ENCODE measurements at places on chromosomes 1 and 21.

- DNase-seq: no peak
These were observed 46.7 kb upstream of the OSBPL9 start for GRCh38 chr1:51570063-51570710.

DNA sequence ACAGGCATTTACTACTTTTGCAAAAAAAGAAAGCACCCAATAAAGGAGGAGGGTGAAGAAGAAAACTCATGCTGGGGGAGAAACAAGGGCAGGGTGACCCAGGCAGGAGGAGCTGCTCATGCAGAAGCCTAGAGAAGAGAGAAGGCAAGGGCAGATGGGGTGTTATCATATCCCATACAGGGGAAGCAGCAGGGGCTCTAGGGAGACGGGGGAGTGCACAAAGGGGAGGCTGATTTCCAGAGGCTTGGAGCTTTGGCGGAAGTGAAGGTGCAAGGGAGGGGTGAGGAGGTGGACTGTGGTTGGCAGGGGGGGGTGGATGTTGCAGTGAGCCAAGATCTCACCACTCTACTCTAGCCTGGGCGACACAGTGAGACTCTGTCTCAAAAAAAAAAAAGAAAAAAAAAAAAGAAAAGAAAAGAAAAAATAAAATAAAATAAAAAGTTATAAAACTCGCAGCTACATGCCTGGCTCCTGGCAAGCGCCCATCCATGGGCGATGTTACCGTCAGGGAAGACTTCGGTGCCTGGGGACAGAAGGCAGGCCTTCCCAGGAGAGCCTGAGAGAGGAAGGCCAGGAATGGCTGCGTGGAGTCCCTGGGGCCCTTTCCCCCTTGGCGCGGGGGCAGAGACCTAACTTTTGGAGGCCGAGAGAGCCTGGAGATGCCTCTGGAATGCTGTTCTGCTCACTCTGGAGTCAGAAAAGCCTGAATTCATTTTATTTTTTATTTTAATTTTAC lies 3.3 kb upstream of the FCN3 start:
- DNase-seq: no peak

DNA sequence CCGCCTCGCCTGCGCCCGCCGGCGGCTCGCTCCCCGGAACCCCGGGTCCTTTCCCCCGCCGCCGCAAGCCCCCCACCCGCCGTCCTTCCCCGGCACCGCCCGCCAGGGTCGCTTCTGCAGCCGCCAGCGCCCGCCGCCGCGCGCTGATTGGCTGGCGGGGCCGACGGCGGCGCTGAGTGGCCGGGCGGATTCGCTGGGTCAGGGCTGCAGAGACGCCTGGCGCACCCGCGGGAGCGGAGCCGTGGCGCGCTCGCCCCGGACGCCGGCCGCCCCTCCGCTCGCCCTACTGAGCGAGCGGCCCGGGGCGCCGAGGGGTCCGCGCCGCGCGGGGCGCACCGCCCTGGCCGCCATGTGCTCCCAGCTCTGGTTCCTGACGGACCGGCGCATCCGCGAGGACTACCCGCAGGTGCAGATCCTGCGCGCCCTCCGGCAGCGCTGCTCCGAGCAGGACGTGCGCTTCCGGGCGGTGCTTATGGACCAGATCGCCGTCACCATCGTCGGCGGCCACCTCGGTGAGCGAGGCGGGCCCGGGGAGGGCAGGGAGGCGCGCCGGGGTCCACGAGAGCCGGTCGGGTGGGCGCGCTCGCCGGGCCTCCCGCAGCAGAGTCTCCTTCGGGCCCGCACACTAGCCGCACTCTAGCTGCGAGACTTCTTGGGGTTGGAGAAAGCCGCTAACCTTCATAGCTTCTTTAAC lies at the start of gene RIMKLA:
Gene RIMKLA, plus strand, starts transcription at position 207 of the 694 bp plus-strand sequence. Its CDS starts 143 bp downstream, at position 350.
- peak; percentile 65 for DNase-seq

GRCh38 chr1:92709738-92710137 lies 75.2 kb downstream of the EVI5 start:
- no peak for DNase-seq

- no peak for DNase-seq
These were observed 5.8 kb upstream of the KANK4 start for GRCh38 chr1:62325081-62325480.

- no peak for DNase-seq
These were observed 180.2 kb downstream of the NR5A2 start for GRCh38 chr1:200207711-200208126.

DNA sequence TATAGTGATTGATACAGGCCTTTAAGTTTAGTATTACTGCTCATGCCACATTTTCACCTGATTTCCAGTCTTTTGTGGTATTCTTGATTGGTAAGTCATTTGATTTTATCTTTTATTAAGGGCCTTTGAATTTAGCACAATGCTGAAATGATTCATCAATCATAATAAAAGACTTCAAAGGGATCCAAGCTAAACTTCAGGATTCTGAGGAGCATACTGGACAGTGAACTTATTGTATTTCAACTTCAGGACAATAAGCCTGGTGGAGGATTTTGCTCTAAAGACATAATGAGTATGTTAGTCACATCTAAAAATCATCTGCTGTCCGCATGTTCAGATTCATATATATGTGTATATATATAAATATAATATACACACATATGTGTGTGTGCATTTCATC lies 233.3 kb downstream of the SETD4 start:
- no peak for DNase-seq

- DNase-seq: no peak
These were observed 335.7 kb downstream of the CHRM3 start for GRCh38 chr1:239722035-239722434.

GRCh38 chr1:199855580-199855979 lies 171.9 kb upstream of the NR5A2 start:
- no peak for DNase-seq

GRCh38 chr1:58709540-58710175 lies 9.8 kb upstream of the MYSM1 start:
- no peak for DNase-seq

DNA sequence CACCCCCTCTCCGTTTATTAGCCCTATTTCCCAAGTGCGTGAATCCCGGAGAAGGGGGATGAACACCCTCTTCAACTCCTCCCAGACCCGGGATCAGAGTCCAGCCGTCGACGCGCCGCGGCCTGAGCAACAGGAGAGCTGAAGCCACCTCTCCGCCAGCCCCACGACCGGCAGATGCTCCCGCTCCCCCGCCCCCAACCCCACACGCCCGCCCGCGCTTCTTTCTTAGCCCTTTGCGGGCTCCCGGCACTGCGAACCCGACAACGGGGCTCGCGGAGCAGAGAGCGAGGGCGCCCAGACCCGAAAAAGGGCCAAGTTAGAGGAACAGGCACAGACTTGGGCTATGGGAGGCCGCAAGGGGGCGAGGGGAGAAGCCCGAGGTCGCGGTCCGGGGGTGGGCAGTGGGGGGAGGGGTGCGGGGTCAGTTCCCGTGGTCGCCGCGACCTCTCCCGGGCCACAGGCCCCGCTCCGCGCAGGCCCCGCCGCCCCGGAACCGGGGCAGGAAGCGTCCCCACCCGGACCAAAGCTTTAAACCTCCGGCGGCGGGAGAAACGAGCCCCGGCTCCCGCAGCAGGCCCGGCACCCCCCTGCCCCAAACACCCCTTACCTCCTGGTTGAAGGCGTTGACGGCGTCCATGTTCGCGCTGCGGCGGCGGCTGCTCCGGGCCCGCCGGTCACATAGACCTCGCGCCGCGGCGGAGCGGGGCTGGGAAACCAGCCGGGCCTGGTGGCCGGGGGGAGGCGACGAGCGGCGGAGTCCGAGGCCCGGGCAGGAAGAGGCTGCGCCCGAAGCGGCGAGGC lies 662 bp downstream of the SCAF4 start:
- DNase-seq: peak; percentile 54

- DNase-seq: no peak
These were observed 18.8 kb downstream of the ODF2L start for GRCh38 chr1:86377341-86377740.

- no peak for DNase-seq
These were observed 70.0 kb downstream of the APP start for GRCh38 chr21:26100573-26100972.

GRCh38 chr1:73401666-73402065 lies 796.3 kb downstream of the LRRIQ3 start:
- DNase-seq: no peak

GRCh38 chr21:42012344-42012743 lies 2.2 kb upstream of the ZBTB21 start:
- no peak for DNase-seq

DNA sequence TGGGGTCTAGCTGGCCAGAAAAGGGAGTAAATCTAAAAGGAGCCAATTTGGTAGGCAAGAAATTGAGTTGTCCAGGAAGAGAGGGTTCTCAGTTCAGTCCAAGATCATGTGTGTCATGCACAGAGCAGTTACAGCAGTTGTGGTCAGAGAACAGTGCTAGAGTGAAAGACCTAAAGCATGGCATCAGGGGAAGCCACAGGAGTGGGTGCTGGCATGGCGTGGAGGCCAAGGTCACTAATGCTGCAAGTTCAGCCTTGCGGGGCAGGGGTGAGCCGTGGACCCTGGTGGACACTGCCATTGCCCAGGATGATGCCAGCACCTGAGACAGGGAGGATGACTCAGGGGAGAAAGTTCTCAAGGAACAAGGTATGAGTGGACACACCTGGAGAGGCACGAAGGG lies 16.6 kb upstream of the TMEM125 start:
- DNase-seq: no peak

DNA sequence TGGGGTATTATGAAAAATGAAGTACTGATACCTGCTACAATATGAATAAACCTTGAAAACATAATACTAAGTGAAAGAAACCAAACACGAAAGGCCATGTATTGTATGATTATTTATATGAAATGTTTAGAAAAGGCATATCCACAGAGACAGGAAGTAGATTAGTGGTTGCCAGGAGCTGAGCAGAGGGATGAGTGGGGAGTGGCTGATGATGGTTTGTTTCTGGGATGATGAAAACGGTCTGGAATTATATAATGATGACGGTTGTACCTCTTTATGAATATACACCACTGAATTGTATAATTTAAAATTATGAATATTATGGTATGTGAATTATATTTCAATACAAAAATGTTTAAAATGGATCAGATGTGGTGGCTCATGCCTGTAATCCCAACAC lies 63.8 kb upstream of the MPC2 start:
- DNase-seq: no peak

DNA sequence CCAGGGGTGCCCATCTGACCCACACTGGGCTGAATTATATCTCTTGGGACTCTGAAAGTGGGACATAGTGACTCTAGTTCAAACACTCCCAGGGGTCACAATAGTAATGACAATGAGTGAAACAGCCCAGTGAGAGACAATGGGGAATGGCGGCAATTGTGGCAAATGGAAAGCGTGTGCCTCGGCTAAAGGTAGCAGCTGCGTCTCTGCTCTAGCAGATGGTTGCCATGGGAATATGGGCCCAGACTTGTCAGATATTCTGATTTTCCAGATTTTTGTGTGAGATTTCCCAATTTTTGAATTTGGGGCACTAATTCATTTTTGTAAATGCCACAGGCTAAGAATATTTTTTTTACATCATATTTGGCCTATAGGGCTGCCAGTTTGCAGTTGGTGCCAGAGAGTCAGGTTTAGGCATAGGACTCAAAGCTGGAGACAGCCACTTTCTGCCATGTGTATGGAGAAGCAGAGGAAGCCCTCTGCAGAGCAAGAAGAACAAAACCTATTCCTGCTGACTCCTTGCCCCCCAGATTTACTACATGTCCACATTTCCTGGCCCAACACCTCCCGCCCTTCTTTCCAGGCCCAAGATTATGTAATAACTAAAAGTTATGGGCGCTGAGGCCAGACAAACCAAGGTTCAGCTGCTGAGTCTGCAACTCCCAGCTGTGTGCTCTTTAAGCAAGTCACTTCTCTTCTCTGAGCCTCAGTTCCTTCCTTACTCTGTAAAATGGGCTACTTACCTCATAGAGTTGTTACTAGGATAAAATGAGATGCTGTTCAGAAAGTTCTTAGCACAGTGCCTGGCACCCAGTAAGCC lies 21.6 kb upstream of the PTP4A2 start:
- DNase-seq: no peak

DNA sequence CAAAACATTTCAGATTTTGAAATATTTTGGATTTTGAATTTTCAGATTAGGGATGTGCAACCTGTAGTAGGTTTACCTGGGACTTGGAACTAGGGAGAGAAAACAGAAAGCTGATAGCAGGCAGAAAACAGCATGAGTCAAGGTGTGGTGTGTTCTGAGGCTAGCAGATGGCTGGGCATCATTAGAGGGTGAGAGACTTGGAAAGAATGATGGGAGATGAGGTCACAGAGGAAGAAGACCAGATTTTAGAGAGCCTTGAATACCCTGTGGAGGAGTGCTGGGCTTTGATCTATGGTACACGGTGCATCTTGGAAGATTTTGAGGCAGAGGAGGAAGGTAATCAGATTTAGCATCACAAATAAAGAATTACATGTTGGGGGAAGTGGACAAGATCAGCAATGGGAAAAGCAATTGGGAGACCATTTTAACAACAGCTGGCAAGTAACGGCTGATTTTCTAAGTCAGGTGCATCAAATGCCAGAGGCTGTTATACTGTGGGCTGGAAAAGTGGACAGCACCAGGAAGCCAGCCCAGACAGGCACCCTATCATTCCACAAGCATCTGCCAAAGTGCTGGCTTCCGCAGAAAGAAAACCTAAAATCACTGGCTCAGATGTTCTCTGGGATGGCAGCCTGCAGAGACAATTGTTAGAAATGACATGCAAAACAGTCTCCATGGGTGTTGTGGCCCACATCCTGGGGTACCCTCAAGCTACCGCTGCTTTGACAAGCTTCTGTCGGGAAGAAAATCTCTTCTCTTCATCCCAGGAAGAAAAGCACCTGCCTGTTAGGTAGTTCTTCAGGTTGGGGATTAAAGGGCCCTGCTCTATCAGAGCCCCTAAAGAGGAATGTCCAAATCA lies 30.9 kb upstream of the CAMK1G start:
- DNase-seq: no peak

DNA sequence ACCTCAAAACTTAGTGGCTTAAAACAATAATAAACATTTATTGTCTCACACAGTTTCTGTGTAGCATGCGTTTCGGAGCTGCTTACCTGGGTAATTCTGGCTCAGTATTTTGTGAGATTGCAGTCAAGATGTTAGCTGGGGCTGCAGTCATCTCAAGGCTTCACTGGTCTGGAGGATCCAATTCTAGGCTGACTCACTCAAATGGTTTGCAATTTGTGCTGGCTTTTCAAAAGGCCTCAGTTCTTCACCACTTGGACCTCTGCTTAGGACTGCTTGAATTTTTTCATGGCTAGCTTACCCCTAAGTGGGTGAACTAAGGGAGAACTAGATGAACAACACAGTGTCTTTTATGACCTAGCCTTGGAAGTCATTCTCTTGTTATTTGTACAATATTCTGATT lies 21.0 kb downstream of the XPR1 start:
- no peak for DNase-seq

GRCh38 chr1:244173769-244174168 lies 122.7 kb downstream of the ZBTB18 start:
- no peak for DNase-seq

GRCh38 chr1:35706846-35707600 lies 11.7 kb downstream of the C1orf216 start:
- peak; percentile 56 for DNase-seq

DNA sequence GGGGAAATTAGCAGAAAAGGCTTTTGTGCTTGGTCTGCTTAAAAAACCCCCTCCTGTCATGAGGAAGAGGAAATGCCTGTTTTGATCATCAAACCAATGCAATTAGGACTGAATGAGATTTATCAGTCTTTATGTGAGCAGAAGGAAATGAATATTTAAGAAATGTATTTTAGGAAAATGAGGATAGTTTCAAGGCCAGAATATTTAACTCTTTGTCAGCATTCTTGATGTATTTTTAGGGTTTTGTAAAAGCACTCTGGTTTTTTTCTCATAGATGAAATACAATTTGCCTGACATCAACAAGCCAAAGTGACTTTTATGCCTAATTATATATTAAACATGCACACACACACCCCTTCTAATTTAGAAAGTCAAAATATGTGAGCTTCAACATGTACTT lies 213.8 kb downstream of the GRIK1 start:
- no peak for DNase-seq

All from activated naive CD4-positive, alpha-beta T cell treated with anti-CD3 and anti-CD28 coated beads, Interleukin-2, amount 50 U/mL, for 72 hours (primary cell).